ENCODE measurements at places on chromosomes 6 and 20.

DNA sequence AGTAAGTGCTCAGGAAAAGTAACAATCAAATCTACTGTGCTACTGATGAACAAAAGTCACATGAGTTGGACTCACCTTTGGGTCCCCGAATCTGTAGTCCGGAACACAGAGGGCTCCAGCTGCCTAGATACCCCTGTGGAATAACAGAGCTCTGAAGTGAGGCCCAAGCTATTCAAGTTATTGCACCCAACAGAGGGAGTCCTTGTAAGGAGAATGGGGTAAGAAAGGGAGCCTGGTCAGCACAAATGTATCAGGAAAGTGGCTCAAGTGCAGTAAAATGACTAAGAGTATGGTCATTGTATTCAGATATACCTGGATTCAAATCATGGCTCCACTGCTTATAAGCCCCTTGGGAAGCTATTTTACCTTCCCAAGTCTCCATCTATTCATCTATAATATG lies 20.9 kb downstream of the EDN1 start:
- no peak for DNase-seq

DNA sequence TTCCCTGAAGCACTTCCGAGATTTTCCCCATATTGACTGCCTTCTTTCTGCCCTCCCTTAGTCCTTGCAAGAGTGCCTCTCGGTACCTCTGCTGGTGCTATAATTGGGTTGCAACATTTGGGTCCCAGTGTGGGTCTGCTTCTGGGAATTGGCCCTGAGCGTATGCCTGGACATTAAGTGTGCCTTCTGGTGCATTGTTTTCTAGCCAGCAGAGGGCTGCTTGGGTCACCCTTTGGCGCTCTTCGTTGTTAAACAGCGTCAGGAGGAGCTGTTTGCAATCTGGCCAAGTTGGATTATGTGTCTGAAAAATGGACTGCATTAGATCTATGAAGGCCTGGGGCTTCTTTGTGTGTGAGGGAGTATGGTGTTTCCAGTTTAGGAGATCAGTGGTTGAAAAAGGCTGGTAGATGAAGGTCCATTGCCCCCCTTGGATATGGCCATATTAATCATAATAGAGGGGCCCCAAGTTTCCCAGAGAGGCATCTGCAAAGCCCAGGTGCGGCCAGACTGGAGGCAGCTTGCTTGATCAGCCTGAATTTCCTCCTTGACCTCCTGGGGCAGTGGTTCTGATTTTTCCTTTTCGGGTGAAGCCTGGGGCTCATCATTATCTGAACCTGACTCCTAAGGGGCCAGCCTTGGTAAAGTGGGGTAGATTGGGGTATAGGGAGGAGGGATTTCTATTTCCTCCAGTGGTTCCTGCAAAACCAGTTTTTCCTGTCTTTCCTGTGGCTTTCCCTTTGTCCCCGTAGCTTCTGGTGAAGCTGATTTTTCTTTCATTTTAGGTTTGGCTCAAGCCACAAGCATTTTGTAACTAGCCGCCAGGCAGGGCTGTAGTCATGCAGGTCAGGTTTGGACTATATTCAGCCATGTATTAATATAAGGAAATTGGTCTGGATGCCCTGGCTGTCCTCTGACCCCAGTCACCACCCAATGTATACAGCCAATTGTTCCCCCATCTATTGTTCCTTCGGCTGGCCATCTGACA lies 85.4 kb upstream of the GPR6 start:
- no peak for DNase-seq

DNA sequence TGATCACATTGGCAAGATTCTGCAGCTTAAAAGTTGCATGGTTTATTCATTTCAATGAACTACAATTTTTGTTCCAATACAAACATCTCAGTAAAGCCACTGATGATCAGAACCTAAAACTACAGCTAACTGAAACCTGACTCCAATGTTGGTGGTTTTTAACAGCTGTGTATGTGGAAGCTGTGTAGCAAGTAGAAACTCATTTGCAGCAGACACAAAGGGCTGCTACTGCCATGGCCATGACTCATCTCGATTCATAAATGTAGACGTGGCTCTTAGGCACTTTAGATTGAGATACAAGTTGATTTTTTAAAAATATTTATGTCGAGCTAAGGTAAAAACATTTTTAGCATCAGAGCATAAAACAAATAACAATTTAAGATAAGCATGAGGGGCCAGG lies 19.5 kb upstream of the MAP3K4 start:
- DNase-seq = no peak

- DNase-seq = no peak
Observed at GRCh38 chr6:4451081-4451480, 315.7 kb upstream of the ECI2 start.

GRCh38 chr20:23242556-23243180 lies 107.9 kb upstream of the NXT1 start:
- DNase-seq = no peak

DNA sequence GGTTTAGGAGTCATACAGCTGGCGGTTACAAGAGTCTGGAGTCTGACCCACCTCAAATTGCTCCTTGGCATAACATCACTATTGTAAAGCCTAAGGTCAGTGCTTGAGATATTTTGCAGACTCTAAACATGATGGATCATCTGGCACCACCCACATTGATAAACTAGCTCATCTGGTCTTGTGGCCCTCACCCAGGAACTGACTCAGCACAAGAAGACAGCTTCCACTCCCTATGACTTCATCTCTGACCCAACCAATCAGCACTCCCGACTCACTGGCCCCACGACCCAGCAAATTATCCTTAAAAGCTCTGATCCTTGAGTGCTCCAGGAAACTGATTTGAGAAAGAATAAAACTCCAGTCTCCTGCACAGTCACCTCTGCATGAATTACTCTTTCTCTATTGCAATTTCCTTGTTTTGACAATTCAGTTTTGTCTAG lies 115.9 kb downstream of the CD24 start:
- no peak for DNase-seq

DNA sequence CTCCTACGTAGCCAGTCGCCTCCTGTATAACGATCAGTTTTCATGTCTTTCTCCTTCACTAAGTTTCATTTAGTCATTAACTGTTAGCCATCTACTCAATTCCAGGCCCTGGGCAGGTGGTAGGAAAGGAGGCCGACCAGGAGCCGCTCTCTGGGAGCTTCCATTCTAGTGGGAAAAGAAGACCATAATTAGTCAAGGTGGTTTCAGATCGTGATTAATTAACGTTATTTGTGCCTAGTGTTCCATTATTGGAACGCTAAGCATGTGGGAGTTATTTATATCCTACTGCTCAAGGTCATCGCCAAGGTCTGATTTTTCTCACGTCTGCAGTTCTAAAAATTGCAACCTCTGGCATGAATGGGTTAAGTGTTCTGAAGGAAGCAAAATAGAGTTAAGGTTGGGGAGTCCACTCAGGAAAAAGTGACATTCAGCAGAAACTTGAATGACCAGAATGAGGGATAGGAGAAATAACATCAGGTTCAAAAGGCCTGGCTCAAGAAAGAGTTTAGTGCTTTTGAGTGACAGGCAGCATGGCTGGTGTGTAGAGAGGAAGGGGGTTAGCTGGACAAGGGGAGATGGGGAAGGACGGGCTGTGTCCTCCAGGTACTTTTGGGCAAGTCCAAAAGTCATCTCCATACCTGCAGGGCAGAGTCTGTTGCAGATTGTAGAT lies 812 bp downstream of the SLC9A8 start:
- DNase-seq = no peak

DNA sequence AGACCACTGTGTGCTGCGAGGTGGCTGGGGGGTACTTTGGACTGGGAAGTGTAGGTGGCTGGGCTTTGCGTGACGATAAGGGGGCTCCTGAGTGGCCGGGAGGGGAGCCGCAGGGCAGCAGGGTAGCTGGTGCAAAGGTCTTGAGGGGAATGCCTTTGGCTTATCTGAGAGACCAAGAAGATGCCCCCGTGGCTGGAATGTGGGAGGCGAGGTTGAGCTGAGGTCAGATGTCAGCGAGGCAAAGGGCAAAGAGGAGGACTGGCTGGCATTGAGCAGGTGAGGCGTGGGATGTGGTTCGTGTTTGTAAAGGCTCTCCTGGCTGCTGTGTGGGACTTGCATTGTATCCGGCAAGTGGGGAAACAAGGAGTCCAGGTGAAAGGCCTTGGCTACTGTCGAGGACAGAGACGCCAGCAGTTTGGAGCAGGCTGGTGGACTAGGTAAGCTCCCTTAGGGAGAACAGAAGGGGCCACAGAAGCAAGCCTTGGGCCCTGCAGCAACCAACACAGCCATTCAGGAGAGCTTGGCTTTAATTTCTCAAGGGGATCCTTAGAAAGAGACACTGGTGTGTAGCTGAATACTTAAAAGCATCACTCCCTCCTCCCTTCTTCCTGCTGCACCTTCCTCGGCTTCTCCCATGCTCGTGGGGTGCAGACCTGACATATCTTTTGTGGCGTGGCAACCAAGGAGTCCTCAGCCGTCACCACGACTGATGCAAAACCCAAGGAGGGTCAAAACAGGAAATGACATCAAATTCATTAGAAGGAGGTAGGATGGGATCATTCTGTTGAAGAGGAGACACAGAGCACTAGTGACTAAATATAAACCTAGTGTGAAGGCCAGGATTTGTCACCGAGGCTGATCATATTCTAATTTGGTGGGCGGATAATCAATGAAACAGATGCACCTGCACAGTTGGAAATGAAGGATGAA lies 53.5 kb upstream of the ERVFRD-1 start:
- no peak for DNase-seq

DNA sequence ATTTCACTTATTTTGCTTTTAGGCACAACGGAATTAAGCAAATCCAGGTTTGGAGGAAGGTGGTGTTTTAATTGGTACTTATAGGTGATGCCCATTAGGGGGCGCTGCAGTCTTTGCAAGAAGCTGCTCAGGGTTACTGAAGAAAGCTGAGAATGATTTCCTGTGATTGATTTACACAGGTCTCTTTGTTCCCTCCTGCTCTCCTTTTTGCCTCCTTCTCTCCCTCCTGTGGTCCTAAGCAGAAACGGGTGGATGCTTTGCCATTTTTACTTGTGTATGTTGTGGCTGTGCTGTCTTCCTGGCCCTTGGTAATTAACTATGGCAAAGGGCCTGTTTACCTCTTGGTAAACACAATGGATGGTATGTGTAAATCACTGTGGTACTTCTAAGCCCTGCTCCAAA lies 97.8 kb downstream of the ANKS1A start:
- DNase-seq = peak; percentile 42

GRCh38 chr6:124927806-124928205 lies 34.4 kb upstream of the RNF217 start:
- no peak for DNase-seq

GRCh38 chr6:32056254-32056653 lies 18.0 kb downstream of the CYP21A2 start:
- DNase-seq = no peak

DNA sequence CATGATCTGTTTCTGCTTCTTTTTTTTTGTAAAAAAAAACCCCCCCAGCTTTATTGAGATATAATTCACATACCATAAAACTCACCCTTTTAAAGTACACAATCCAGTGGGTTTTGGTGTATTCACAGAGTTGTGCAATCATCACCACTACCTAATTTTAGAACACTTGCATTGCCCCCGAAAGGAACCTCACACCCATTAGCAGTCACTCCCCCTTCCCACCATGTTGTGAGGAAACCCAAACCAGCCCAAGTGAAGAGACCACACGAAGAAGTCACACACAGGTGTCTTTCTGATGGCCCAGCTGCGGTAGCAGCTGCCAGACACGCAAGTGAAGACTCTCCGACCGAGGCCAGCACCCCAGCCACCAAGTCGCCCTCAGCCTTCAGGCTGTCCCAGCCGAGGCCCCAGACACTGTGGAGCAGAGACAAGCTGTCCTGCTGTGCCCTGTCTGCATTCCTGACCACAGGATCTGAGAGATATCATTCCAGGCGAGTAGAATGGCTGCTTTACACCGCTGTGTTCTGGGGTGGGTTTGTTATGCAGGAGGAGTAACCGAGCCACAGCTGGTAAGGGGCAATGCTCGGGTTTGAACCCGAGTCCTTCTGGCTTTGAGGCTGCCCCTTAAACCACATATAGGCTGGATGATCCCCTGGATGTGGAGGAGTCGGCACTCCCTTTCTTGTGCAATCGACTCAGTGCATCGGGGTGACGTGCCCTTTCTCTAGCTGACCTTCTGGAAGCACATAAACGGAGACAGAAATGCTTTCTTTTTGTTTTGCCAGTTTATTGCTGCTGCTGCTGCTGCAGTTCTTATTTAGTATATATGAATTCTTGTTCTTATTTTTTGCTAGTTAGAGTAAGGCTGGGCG lies 59.1 kb upstream of the PTPN1 start:
- DNase-seq = peak; percentile 39

GRCh38 chr20:13356591-13356990 lies 135.5 kb downstream of the ISM1 start:
- no peak for DNase-seq

- no peak for DNase-seq
Observed at GRCh38 chr6:4649728-4650127, 126.5 kb upstream of the CDYL start.

DNA sequence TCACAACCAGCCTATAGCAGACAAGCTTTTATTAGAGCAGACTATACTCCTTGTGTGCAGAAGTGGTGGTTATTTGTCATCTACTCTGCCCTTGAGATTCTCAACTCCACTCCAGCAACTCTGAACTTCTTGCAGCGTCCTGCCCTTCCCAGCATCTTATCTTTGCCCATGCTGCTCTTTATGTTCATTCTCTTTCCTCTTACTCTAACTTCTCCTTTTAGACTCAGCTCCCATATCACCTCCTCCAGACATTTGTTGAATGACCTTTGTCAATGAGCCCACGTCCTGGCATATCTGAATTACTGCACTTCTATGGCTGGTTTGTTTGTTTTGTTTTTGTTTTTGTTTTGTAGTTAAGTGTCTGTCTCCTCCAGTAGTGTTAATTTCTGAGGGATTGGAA lies 81.2 kb downstream of the KCNQ5 start:
- no peak for DNase-seq

DNA sequence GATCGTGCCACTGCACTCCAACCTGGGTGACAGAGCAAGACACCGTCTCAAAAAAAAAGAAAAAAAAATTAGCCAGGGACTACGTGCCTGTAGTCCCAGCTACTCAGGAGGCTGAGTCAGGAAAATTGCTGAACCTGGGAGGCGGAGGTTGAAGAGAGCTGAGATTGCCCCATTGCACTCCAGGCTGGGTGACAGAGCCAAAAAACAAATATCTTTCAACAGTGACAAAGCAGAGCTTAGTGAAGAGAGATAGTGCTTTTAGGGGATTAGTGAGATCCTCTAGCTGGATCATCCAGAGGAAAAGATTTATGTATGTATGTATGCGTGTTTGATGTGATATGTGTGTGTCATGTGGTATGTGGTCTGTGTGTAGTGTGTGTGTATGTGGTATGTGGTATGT lies 56.6 kb downstream of the IL22RA2 start:
- no peak for DNase-seq

DNA sequence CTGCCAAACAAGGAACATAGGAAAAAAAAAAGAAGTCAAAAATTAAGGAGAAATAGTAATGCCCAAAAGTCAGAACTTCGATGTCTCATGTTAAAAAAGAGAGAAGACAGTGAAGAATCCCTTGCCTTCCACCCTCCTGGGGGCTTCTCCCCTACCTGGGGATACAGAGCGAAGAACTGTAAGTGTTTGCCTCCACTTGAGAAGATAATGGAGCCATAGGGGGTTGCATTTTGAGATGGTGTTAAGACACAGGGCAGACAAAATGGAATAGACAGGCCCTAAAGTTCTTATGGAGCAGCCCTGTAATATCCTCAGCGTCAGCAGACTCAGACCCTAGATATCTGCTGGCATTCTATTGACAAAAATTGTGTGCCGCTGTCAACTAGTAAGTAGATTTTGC lies 222.2 kb upstream of the MAP3K7 start:
- DNase-seq = no peak

GRCh38 chr6:108575905-108576494 lies 15.3 kb downstream of the FOXO3 start:
- no peak for DNase-seq

- no peak for DNase-seq
Observed at GRCh38 chr6:110331390-110331789, 26.8 kb downstream of the METTL24 start.

GRCh38 chr6:124978451-124979293 lies 16.4 kb downstream of the RNF217 start:
- DNase-seq = no peak

Measured in GM12892 (cell line).